RCC 7860 (cell line): ENCODE measurements at places on chromosomes 6 and 20.

DNA sequence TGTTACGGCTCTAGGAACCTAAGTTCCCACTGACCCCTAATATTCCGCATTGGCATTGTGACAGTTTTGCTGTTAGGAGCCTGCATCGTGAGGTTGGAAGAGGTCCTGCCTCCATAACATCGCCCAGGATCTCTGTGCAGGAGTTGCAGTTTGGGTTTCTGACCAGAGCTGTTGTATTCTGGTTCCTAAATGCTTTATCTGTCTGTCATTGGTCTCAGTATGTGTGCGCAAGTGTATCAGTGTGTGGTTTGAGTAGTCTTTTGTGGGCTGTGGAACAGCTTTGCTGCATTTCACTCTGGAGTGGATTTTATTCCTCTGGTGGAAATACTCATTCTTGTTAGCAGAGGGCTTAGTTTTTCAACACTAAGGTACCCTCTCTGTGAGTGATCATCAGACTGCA, 95.6 kb downstream of the CDYL start:
- no peak for DNase-seq

- peak; percentile 36 for DNase-seq
These were observed 3.6 kb downstream of the PPP1R10 start for GRCh38 chr6:30613251-30614043.

DNA sequence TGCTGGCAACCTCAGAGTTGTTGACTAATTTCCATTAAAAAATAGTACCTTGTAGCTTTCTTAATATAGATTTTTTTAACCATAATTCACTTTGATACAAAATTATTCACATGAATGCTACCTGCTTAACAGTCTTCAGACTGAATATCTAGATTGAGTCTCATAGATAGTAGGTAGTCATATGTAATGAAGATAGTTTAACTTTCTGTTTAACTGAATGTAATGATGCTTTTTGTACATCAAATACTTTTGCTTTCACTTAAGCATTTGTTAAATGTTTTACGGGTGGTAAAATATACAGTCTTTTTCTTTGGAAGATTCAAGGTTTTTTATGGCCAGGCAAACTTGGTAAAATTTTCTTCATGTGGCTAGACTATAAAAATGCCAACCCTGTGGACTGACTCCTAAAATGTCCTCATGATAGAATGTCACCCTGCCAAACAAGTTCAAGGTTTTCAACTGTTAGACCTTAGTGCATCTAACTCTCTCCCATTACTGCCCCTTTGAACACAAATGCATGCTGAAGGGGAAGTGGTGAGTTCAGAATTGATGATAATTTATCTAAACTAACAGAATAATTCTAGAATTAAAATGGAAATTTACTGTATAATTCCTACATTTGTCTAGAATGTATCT, 16.4 kb downstream of the TBPL1 start:
- no peak for DNase-seq

DNA sequence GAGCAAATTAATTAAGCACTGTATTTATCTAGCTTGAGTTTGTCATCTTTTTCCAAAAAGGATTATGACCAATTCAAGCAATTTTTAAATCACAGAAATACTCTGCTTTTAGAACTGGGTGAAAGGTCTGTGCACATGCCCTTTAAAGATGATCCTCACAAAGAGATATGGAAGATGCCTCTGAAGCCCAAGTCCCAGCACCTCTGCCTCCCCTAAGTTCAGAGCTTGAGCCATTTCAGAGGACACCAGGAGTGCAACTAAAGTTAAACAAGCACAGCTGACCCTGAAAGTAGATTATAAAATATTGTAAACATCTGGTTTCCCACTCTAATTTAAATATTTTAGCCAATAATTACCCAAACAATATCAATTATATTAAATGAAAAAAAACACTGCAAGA, 139.5 kb upstream of the BEND6 start:
- no peak for DNase-seq

GRCh38 chr6:161254464-161255253, 19.2 kb downstream of the AGPAT4 start:
- no peak for DNase-seq

- DNase-seq: no peak
These were observed 5.0 kb downstream of the GNAS-AS1 start for GRCh38 chr20:58845706-58846105.

DNA sequence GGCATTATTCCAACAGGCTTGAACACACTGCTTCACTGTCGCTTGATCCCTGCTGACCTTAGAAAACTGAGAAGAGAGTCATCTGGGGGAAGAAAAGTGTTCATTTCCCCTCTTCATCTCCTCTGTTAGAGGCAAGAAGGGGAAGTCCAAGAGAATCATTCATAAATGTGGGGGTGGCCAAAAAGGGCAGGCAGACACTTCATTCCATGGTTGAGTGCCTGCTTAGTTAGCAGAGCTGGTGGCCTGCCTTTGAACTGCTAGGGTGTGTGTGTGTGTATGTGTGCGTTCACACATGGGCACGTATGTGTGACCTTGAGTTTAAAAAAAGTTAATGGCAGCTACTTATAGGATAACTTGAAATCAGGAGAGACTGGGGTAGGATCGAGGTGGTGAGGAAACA, 39.4 kb upstream of the RFPL4B start:
- peak; percentile 81 for DNase-seq

DNA sequence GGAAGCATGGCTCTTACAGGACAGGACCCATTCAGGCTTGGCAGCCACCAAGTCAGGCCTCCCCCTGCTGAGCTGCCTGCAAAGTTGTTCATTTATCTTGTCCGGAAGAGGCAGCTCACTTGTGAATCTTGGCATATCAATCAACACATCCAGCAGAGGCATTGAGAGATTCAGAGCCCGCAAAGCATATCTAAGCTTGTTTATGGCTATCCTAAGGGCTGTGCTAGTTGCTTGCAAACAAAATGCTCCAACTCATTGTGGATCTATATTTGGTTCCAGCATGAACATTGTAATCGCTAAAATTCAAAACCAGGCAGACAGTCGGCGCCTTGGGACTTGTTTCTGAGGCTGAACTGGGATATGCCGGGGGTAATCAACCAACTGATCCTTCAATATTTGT, 106.1 kb downstream of the UNC5CL start:
- no peak for DNase-seq
